Stimulated activated CD4-positive, alpha-beta T cell treated with anti-CD3 and anti-CD28 coated beads, Interleukin-1b, Interleukin-23, amount 100 ng/mL, for 48 hours (primary cell): ENCODE measurements at places on chromosomes 3 and 15.

GRCh38 chr15:68379058-68379758, 52.8 kb downstream of the ITGA11 start:
- no peak for DNase-seq

- no peak for DNase-seq
Observed at GRCh38 chr15:58987036-58987435, 427 bp upstream of the RNF111 start.

- DNase-seq = no peak
Observed at GRCh38 chr3:144128108-144128892, 156.7 kb downstream of the DIPK2A start.

- DNase-seq = no peak
Observed at GRCh38 chr3:159872374-159873109, 116.1 kb upstream of the IL12A start.

GRCh38 chr3:158420654-158421396, 150.2 kb upstream of the MLF1 start:
- no peak for DNase-seq

GRCh38 chr15:62138124-62138523, 27.0 kb downstream of the C2CD4B start:
- DNase-seq = no peak

- no peak for DNase-seq
Observed at GRCh38 chr15:46088486-46089445, 453.9 kb downstream of the SQOR start.

GRCh38 chr3:23726811-23727548, 78.8 kb upstream of the UBE2E1 start:
- DNase-seq = no peak

DNA sequence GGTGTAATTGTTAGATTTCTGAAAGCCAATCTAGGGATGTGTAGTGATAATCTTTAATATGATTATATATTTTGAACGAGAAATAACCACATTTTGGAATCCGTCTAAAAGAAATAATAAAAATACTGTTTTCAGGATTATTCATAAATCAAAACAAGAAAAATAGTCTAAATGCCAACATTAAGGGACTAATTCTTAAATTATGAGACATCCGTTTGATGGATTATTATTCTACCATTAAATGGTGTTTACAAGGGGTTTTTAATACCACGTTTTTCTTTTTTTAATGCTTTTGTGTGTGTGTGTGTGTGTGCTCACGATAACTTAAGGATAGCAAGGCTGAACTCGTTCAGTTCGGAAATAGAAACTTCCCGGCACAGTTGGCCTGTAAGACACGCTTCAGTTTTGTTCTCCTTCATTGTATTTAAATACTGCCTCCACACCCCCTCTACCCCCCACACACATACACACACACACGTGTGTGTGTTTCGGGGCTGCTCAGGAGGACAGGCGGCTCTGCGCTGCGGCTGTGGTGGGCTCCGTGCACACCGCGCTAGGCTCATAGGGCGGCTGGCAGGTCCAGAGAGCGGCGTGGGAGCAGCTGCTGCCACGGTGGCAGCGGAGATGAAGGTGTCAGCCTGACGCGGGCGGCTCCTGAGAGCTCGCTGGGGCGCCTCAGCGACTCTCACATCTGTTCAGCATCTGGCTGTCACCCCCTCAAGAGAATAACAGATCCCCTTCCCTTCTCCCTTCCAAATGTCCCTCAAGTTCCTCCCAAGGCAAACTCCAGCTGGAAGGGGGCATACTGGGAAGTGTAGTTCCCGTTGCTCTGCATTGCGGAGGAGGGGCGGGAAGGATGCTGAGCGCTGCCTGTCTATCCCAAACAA, 23.0 kb upstream of the ANP32A start:
- peak; percentile 17 for DNase-seq

DNA sequence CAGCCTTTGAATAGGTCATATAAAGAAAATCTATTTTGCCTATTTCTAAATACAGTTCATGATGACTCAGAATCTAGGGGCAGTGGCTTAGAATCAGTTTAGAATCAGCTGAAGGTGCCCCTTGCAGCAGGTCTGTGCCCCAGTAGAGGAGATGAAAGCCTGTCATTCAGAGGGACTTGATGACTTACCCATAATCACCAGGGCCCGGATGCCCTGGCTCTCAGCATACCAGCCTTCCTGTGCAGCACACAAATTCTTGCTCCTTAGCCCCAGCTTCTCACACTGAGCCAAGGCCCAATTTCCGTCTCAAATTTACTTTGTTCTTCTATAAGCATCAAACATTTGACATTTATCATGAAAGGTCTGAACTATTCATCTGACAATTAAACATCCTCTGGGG, 83.2 kb upstream of the EOMES start:
- no peak for DNase-seq

DNA sequence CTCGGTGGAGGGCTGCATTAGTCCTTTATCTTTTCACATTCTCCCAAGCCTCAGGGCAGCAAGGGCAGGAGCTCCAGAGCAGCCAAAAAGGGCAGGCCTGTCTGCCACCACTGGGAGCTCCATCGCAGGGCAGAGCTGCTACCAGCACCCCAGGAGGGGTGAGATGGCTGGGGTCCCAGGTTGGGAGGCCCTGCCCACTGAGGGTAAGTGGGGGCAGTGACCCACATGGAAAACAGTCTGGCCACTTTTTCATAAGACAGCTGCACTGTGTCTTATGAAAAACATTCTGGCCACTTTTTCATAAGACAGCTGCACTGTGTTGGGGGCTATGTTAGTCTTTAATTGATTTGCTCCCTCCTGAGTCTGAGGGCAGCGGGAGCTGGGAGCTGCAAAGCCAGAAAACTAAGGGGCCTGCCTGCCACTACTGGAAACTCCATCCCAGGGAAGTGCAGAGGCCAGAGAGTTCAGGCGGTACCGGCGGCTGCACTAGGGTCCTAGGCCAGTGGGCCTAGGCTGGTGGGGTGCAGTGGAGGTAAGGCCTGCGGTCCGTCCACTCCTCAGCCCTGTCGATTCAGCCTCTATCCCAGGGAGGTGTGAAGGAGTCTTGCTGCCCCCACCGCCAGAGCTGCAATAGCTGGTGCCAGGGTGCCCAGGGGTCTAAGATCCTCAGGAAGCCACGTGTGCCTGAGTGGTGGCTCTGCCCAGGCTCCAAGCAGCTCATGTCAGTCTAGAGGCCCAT, 45.4 kb downstream of the TMCO5A start:
- no peak for DNase-seq

GRCh38 chr15:56929399-56929798, 11.0 kb downstream of the TCF12 start:
- DNase-seq = no peak

- peak; percentile 22 for DNase-seq
Observed at GRCh38 chr3:129313665-129314385, 35.2 kb downstream of the HMCES start.

GRCh38 chr15:80999623-81000036, 1.1 kb upstream of the TLNRD1 start:
- DNase-seq = peak; percentile 63

DNA sequence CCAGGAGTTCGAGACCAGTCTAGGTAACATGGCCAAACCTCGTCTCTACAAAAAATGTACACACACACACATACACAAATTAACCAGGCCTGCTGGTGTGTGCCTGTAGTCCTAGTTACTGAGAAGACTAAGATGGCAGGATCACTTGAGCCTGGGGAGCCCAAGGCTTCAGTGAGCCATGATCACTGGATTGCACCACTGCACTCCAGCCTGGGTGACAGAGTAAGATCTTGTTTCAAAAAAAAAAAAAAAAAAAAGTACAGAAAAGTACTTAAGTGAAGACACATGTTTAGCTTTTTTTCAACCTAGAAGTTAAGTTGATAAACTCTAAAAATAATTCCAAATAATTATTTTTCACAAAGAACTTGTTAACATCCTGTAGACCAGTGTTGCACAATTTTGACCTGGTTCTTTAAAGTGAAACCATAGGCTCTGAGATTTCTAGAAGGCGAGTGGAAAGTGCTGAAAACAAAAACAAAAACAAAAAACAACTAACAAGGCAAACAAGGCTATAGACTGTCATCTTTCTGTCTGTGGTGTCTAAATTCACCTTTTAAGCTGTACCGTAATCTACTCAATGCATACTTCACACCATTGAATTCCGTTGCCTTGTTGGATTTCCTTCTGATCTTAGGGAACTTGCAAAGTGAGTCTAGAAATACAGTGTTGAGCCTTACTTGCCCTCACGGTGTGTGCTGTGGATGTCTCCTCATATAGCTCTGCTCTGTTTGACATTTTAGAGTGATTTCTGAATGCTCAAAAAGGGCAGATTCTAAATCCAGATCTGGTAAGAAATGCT, 63.5 kb downstream of the CHST2 start:
- no peak for DNase-seq

DNA sequence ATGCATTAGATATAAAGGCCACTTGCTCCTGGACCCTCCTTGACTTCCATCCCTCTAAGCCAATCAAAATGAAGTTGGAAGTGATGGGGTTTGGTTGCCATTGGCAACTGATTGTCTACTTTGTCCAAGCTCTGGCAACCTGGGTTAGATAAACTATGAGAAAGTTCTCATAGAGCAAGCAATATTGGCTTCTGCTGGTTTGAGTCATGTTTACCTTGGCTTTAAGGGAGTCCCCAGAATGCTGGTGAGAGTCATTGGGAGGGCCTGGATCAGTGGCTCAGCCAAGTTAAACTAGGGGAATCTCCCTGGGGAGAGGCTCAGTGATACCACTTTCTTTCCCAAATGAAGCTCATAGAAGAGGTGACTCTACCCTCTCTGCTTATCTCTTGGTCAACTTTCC, 176.3 kb upstream of the ROPN1 start:
- no peak for DNase-seq

DNA sequence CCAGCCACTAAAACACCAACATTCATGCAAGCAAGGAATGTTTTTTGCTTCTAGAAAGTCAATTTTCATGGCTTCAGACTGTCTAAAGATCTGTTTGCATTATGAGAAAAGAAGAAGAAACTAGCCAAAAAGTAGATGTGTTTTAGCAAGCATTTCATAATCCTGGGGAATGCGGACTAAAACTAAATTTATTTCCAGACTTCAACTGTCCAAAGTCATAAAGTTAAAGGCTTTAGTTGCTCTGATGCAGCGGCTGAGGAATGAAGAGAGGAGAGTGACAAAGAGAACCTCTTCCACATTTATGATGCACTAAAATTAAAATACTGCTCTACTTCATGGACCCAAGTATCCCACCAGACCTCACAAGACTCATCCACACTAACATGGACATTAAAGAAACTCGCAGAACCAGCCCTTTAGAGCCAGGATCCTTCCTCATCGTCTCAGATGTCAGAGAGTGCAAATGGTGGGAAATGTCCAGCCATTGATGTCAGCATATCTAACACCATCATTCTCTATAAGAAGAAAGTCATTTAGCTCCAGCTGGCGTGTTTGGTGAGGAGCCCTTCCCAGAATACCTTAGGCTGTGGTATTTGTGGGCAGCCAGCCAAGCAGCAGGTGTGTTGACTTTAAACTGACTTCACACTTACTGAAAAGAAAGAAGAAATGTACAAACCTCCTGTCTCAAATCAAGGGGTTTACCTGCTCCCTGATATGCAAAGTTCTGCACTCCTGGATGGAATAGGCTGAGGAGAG, 17.4 kb downstream of the FYCO1 start:
- DNase-seq = peak; percentile 78

- no peak for DNase-seq
Observed at GRCh38 chr3:188631291-188632010, 477.5 kb downstream of the LPP start.

DNA sequence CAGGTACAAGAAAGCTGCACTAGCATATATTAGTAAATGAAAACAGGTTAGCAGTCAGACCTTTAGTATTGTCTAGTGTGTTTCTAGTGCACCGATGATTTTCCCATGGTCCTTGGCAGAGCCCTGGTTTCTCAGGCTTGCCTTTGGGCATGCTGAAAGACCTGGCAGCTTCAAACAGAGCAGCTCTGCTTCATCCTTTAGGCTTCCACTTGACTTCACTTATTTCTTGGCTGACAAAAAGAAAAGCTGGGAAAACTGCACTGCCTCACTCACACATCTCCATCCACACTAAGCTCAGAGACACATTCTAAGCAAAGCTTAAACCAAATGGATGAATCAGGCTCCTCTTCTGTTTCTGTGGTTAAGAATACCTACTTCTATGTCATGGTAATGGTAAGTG, 374.8 kb upstream of the PDZRN3 start:
- DNase-seq = no peak

DNA sequence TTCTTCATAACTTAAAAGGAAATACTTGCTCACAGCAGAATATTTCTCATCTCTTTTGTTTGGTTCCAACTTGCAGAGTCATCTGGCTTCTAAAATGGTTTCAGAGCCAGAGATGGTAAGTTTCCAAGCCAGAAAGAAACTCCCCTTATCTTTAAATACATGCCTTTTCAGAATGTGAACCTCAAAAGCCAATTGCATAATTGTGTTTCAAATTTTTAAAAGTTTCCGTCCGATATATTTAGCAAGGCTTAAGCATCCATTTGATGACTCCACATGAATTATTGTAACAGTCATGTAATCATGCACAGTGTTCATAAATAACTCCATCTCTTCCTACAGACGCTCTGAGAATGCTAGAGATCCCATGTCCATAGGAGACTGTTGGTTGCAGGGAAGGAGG, 40.6 kb upstream of the C3orf80 start:
- no peak for DNase-seq

DNA sequence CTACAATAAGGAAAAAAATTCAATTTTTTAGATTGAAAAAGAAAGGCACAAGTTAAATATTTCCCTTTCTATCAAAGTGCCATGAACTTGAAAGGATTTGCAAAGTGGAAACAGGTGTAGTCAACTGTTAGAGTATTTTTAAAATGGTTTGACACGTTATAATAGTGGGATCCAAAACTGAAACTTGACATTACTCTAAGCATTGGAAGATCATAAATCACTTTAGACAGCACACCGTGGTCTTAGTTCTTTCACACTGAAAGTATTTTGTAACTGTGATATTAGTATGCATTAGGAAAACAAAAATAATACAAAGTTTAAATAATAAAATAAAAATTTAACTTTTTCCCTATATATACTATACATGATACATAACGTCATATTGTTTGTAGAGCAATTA, 933.1 kb downstream of the EPHA3 start:
- DNase-seq = no peak
